ENCODE measurements at places on chromosomes 11 and 22. TPM values are rescaled to one million over a fixed set of nuclear protein-coding genes. Genes with fewer than 3 reads are reported as not detected.

The CHST1 gene
- 3.8 TPM for polyA plus RNA-seq

DNA sequence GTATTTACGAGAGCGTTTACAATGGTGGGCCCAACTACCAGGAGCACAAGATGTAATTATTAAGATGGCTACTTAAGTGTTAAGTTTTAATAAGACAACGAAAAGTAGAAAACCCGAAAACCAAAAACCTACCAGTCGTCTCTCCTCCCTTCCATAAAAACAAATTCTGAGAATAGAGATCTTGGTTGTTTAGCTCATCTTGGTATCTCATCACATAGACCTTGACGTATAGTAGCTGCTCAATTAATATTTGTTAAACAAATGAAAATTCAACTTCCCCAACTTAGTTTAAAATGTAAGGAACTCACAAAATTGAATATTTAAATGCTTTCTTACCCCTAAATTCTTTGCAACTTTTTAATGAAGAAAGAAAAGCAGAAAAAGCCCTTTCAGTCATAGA is 669 bp downstream of the KDM4D start:
- DNase-seq, result no peak

DNA sequence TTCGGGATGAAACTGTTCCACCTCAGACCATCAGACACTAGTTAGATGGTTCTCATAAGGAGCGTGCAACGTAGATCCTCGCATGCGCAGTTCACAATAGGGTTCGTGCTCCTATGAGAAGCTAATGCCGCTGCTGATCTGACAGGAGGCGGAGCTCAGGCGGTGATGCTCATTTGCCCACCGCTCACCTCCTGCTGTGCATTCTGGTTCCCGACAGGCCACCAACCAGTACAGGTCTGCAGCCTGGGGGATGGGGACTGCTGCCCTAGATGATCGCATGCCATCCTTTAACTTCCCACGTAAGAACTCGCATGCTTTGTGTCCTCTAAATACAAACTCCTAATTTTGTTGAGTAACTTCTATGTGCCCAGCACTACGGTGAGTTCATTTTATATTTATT is 62.6 kb downstream of the EFCAB6 start:
- no peak for DNase-seq

The IL18 gene
- 3.4 TPM for polyA plus RNA-seq

The SEPTIN5 gene
- polyA plus RNA-seq, result 75.7 TPM

- DNase-seq, result no peak
Observed at GRCh38 chr11:69160296-69161116, 4.8 kb downstream of the SMIM38 start.

DNA sequence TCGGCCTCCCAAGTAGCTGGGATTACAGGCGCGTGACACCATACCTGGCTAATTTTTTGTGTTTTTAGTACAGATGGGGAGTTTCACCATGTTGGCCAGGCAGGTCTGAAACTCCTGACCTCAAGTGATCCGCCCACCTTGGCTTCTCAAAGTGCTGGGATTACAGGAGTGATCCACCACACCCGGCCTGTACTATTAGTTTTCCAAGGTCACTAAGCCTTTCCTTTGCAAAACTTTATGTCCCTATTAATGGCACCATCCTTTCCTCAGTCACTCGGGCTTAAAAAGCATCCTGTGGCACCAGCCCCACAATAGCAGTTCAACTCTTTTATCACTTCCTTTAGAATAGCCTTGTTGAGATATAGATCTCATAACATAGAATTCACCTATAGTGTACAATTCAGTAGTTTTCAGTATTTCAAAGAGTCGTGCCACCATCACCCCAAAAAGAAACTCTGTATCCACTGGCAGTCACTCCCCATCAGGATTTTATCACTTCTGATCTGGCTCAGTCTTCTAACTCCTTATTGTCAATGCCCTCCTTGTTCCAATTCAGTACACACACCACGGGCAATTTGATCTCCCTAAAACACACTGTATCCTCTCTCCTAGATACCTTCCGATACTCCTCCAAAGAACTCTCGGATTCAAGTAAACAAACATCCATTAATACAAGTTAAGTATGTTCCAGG is 921 bp upstream of the BCL2L13 start:
- DNase-seq, result no peak

The MS4A6E gene
- 0.18 TPM for polyA plus RNA-seq

DNA sequence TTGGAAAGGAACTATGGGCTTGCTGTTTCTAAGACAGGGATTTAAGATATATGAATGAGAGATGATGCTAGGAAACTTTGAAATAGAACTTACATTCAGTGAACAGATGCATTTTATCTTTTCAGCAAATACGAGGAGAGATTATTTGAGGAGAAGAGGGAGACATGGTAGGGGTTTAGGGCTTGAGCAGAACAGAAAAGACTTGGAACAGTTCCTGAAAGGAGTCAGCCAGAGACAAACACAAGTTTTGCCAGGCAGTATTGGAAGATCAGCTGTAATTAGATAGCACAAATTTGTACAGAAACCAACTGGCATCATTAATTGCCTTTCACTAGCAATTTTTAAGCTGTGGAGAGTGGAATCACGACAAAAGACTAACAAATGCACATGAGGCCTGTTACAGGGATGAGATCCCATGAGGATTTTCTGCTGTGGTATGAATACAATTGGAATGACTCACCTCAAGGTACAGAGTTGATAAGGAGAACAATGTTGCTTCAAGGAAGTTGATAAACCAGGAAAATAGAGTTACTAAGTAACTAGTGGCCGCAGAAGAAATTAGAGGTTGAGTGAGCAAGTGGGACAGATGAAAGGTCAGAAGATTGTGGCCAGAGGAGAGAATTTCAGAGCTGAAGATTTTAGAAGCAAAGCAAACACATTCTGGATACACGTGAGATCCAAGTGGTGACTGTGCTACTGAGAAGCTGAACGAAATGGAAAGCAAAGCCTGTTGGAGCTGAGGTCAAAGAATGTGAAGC is 67.9 kb downstream of the CYB5R2 start:
- DNase-seq, result no peak

DNA sequence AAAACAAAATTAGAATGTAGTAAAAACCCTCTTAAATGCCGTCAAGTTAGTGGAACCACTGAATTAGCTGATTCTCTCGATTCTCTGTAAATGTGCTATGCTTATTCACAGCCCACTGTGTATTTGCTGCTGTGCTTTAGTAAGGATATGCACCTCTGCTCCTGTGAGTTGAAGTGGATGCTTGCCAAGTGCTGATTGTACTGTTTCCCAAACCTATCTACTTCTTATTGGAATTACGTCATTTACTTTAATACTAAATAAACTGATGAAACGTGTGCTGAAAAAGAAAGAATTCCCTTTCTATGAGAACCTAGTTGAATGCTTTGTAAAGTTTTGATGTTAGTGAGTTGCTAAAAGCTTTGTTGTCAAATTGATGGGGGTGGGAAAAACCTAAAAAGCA is 158.4 kb downstream of the LRRC4C start:
- DNase-seq, result no peak

DNA sequence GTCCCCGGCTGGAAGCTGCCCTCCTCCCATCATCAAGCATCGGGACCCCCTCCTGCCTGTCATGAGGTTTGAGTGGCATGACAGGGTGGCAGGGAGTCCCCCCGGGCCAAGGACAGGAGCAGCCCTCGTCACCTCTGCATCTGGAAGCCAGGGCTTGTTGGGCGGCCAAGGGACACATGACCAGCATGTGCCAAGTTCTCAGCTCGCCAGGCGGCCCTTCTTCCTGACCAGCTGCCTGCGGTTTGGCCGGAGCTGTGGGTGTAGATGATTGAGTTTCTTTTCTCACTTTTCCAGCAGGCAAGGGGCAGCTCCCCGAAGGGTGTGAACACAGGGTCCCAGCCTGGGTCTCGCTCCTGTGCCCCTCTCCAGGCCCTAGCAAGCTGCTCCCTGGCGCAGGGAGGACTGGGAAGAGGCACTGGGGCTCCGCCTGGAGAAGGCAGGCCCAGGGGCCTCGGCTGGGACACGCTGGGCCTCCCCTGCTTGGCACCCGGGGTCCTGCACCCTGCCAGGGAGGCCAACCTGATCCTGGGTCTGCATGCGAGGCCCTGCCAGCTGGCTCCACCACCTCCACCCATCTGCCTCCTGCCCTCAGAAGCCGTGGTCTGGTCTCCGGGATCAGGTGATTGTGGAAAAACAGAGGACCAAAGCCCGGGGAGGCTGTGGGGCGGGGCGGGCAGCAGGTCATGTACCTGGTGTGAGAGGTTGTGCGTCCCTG is 13.4 kb downstream of the ARHGAP8 start:
- DNase-seq, result no peak
